ENCODE measurements at places on chromosomes 7 and 10. TPM values are rescaled to one million over a fixed set of nuclear protein-coding genes. Genes with fewer than 3 reads are reported as not detected.

The AKR1B1 gene
- 58.0 TPM for total RNA-seq

The HHEX gene
- total RNA-seq: 128 TPM

The MRC1 gene
- total RNA-seq: 73.4 TPM

DNA sequence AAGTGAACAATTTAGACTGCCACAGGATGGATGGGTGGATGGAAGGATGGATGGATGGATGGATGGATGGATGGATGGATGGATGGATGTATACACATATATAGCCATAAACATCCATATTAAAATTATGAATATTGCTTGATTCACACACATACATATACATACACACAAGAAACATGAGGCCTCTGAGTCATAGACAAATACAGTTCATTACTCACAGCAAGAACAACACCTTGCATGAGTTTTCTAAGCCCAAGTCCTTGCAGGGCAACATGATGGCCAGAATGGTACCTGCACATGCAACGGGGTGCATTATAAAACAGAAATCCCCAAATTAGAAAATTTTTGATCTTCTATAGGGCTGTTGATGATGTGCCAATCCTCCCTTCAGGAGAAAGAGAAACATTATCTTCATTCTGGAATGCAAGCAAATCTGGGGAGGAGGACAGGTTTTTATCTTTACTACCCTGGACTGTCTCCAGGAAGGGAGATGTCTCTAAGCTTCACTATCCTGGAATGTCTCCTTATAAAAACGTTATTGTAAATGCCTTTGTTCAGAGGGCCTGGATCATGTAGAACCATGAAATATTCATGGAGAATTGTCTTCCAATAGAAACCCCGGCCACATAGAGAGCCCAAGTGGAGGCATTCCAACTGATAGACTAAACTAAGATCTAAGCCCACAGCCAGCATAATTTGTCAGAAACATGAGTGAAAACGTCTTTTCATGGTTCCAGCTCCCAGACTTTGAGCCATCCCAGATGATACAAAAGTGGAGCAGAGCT is 238.6 kb upstream of the LRRN3 start:
- DNase-seq: no peak

GRCh38 chr7:66237906-66238772 is 33.0 kb downstream of the TPST1 start:
- DNase-seq: no peak

DNA sequence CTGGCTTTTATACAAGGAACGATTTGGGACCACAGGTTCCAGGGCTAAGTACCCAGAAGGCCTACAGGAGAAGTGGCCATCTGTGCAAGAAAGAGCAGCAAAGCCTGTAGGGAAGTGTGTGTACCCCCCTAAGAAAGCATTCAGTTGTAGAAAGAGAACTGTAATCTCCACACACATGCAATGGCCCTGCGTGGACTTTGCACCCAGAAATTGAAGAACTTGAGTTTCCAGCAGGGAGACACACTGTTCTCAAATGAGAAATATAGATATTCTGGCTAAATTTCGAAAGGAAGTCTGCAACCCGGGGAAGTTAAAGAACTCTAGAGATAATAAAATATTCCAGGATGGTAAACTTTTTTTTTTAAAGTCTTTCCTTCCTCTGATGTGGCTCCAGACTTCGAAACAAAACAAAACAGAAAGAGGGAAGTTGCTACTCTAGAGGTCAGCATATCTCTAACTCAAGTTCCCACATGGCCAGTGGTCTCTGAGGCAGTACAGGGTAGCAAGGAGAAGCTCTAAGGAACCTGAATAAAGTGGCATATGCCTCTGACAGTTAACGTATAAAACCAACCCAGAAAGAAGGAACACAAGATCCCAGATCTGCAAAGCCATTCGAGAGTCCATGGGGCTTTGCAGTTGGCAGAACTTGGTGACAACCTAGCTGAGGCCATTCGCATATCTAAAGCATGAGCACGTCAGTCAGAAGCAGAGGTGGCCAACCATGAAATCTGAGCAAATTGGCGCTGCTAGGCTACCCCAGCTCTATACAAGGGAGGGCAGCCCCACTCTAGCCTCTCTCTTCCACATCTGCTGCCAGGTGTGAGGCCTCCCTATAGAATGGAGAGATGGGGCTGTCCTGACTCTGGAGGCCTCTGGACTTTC is 56.6 kb downstream of the ELMO1 start:
- DNase-seq: no peak

- no peak for DNase-seq
These were observed 47.6 kb downstream of the BMS1 start for GRCh38 chr10:42830237-42830636.

DNA sequence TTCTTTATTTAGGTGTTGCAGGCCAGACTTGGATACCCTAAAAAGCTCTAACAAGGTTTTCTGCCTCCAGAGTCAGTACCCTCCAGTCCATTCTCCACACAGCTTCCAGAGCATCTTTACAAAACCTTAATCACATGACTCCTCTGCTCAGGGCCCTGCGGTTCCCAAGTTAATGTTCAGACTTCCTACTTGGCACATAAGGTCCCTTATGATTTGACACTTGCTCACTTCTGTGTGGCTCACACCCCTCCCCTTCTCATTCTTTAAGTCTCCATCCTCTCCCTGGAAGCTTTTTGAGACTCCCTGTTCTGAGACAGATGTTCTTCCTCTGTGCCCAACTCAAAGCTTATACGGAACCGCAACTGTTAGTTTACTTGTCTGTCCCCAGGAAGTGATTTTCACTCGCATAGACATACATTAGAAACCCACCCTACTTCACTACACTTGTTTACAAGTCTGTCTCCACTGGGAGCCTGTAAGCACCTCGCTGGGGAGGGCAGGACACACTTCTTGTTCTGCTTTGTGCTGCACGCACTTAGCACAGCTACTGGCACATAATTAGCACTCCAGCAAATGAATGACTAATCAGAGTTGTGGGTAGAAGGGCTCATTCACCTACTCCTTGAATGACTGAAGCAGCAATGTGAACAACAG is 154.3 kb upstream of the LAMB4 start:
- no peak for DNase-seq

- DNase-seq: peak; percentile 32
These were observed 18.8 kb downstream of the CDC123 start for GRCh38 chr10:12214763-12215218.

DNA sequence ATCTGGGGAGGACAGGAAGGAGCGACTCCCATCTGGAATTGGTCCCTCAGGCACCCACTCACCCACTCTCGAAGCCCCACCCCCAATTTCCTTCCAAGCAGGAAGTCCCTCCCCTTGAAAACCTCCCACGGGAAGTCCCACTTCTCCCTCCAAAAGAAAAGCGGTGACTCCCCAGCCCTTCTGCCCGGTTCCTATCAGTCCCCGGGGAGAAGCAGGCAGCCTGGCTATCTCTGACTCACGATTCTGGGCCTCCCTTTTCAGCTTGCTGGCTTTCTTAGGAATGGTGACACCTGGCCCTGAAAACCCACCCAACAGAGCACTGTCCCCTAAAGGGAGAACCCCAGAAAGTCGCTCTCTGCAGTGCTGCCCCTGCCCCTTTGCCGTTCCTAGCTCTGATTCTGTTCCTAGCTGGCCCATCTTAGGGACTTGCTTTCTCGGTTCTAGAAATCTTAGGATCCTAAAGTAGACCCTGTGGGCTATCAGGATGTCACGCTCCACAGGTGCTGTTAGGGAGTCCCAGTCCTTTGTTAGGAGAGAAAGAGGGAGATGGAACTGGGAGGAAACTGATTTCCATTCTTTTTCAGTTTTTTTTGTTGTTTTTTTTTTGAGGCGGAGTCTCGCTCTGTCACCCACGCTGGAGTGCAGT is 6.0 kb downstream of the TSC22D4 start:
- DNase-seq: no peak

GRCh38 chr7:512146-512510 is 7.5 kb downstream of the PDGFA start:
- DNase-seq: no peak

DNA sequence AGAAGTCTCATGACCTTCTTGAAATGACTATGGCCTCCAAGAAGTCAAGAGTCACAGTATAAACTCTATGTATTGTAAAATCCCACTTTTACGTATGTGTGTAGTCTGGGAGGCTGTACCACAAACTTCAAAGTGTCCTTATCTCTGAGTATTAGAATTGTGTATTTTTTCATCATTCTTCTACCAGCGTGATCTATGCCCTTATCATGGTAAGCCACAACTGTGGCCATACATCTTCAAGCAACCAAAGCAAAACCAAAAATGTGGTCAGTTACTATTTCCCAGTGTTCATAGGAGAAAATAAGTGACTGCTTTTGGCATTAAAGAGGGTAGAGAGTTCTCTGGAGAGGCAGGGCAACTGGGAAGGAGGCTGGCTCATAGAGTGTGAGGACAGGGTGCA is 42.8 kb downstream of the SPOCK2 start:
- no peak for DNase-seq

DNA sequence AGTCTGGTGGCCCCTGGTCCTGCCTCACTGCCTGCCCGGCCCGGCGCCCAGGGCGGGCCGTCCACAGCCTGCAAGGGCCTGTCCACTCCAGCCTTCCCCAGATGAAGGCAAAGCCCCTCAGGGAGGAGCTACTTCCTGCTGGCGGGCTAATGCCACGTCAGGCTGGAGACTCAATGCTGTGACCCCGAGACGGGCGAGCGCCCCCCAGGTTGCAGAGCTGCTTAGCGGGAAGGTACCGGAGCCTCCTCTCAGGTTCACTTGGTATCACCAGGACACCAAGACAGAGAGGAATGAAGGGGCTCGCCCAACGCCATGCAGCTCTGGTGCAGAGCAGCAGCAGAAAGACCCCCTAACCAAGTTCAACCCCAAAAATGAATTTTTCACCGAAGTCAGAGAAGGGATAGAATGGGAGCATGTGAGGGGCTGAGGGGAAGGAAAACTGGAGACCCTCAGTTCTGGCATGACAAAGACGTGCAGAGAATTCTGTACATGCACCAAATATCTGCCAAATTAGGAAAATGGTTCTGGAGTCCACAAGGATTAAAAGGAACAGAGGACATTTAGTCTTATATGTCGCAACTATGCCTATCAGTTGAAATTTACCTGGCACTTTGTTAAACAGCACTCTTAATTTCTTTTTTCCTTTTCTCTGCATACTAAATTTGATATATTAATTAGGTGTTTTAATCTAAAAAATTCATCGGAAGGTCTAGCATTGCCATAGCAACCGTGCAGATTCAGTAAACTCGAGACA is 2.8 kb downstream of the STK32C start:
- DNase-seq: no peak
